Activated naive CD8-positive, alpha-beta T cell treated with anti-CD3 and anti-CD28 coated beads, Interleukin-2, amount 50 U/mL, for 16 hours (primary cell): ENCODE measurements at places on chromosomes 11 and 22.

GRCh38 chr11:125412509-125412908 is 83.6 kb downstream of the FEZ1 start:
- no peak for DNase-seq

- DNase-seq = no peak
These were observed 21.9 kb downstream of the PC start for GRCh38 chr11:66936311-66936711.

DNA sequence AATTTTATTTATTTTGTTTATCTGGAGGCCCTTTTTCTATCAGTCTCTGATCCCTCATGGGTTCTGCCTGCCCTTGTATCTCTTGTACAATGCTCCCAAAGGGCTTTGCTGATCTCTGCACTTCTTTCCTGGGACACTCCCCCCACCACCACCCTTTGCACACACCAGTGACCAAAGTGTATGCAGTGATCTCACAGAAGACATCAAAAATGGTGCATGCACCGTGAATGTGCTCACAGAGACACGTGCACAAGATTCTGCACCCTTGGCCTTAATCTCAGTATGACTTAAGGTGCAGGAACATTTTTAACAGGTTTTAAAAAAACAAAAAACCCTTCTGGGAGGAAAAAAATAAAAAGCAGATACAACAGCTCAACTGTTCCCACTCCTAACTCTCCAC is 12.2 kb upstream of the ADSL start:
- no peak for DNase-seq

GRCh38 chr22:17969701-17970113 is 54.7 kb downstream of the MICAL3 start:
- DNase-seq = no peak

DNA sequence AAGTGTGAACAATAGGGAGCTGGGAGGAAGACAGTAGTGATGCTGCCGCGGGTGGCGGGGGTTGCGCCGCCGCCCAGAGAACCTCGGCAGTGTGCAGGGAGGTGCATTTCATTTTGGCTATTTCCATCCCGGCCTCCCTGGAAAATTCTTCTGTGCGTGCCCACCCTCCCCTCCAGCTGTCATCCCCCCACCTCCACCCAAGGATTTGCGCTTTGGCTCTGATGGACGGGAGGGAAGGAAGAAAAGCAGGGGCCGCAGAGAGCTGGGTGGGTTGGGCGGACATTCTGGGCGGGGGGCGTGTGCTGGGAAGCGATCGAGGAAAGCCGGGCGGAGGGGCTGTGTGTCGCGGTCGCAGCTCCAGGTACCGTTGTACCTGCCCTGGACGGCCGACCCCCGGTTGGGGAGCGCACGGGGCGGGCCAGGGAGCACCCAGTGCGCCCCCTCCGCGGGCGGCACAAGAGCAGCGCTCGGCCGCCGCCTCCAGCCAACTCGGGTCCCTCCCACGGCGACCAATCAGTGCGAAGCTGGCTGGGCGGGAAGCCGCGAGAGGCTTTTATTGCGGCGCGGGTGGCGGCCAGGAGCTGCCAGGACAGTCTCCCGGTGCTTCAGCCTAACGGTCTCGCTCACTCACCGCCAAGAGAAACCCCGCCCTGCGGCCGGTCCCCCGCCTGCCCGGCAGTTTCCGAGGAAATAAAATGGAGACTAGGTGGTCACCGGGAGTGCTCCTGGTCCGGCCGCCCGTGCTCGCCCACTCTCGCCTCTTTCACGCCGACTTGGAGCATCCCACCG is 1.6 kb downstream of the NCAM1 start:
- no peak for DNase-seq

DNA sequence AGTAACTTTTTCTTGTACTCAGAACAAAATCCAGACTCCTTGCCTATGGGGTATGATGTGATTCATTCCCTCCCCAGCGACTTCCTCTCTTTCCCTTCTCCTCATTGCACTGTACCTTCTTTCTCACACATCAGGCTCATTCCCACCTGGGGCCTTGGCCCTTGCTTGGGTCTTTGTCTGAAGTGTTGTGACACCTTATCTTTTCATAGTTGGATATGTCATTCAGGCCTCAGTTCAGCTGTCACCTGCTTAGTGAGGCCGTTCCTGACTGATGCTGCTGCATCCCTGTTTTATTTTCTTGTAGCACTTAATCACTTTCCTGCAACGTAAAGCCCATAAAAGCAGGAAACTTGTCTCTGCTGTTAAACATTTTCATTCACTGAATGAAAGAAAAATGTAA is 39.9 kb downstream of the ZDHHC13 start:
- DNase-seq = no peak

- no peak for DNase-seq
These were observed 17.0 kb upstream of the KCNJ11 start for GRCh38 chr11:17405232-17406005.

DNA sequence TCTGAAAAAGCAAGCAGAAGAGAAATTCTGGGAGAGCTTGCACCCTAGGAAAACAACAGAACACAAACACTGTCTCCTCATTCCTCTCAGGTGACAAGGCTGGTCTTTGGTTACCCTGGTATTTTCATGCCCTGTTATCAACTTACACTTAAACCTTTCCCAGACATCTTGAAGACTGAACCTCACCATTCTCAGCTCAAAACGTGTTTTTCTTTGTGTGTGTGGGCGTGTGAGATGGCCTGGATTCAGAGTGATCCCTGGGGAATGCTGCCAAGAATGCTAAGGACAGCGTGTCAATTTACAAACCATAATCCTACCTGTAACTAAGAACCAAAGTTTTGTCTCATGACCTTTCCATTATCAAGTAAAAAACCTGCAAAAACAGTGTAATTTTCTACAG is 33.3 kb downstream of the ELF5 start:
- DNase-seq = no peak

GRCh38 chr22:29476116-29476515 is 3.9 kb upstream of the NEFH start:
- no peak for DNase-seq

- DNase-seq = no peak
These were observed 14.5 kb downstream of the HSPA8 start for GRCh38 chr11:123047266-123047946.
